Suprapubic skin (tissue), 4 donors: ENCODE measurements at places on chromosomes 3 and 15. TPM values are rescaled to one million over a fixed set of nuclear protein-coding genes. Genes with fewer than 3 reads are reported as not detected.

Gene ERICH6
- not detected for total RNA-seq

Gene CATSPER2
- total RNA-seq, result 4.2 TPM

Gene IGSF11
- 1.9 TPM for total RNA-seq

Gene NMNAT3
- total RNA-seq, result 25.3 TPM

Gene GOLGA6L7
- not detected for total RNA-seq

Gene ETV5
- total RNA-seq, result 19.5 TPM

Gene LARP6
- total RNA-seq, result 15.0 TPM

Gene HDC
- not detected for total RNA-seq

DNA sequence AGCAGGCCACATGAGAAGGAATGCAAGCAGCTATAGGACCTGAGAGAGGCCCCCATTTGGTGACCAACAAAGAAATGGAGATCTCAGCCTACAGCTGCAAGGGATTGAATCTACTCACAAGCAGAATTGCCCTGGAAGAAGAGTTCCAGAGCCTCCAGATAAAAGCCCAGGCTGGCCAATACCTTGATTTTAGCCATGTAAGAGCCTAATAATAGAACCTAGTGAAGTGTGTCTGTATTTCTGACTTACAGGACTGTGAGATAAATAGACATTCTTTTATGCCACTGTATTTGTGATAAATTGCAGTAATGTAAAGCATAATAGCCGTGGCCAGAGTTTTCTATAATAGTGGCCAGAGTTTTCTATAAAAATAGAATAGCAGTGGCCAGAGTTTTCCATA lies 254.6 kb downstream of the PYDC2 start:
- no peak for DNase-seq

- DNase-seq, result no peak
Observed at GRCh38 chr3:155512175-155512866, 218.8 kb upstream of the STRIT1 start.

- no peak for DNase-seq
Observed at GRCh38 chr3:58591517-58592510, 14.6 kb upstream of the FAM107A start.

DNA sequence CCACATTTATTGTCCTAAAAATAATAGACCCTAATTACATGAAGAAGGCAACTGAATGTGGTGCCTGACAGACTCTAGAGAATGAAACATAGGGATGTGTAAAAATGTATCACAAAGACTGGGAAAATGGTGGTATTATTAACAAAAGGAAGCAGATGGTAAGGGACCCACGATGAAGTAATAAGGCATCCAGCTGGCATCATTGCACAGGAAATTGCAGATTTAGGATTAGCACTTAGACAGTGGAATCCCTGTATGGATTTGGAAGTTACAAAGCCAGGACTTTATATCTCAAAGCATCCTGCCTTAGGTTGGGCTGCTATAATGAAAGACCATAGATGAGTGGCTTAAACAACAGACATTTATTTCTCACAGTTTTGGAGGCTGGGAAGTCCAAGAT lies 104.3 kb downstream of the PPM1L start:
- no peak for DNase-seq

DNA sequence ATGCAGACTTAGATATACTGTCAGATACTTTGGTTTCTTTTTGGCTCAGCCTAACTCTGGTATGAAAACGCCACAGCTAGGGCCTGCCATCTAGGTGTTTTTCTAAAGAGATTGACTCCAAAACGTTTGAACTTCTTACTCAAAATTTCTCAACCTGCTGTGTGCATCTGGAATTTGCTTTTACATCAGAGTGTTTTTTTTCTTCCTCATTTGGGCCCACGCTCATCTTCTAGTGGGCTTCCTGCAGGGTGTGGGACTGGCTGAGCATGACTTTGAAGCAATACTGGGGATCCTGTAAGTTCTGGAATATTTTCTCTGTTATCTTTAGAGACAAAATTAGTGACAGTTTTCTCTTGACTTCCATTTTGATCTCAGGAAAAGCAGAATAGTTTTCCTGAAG lies 117.8 kb downstream of the NR1D2 start:
- no peak for DNase-seq

DNA sequence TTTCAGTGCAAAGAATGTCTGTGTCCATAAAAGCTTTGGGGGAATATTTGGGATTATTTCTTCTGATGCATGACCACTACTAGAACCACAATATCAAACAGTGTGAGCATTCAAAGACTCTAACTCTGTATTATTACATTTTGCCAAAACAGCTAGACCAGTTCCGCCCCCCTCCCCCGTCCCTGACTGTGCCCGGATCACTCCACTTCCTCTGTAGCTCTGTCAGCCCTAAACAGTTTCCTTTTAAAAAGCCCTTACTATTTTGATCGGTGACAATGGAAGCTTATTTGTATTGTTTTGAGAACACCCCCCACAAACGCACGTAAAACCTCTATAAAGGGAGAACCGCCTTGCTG lies 36.6 kb upstream of the EPHB3 start:
- no peak for DNase-seq

- DNase-seq, result no peak
Observed at GRCh38 chr3:126051741-126052140, 32.2 kb downstream of the SLC41A3 start.

- no peak for DNase-seq
Observed at GRCh38 chr3:15405448-15406050, 21.8 kb downstream of the METTL6 start.

GRCh38 chr3:61875976-61876671 lies 314.8 kb downstream of the PTPRG start:
- DNase-seq, result no peak

DNA sequence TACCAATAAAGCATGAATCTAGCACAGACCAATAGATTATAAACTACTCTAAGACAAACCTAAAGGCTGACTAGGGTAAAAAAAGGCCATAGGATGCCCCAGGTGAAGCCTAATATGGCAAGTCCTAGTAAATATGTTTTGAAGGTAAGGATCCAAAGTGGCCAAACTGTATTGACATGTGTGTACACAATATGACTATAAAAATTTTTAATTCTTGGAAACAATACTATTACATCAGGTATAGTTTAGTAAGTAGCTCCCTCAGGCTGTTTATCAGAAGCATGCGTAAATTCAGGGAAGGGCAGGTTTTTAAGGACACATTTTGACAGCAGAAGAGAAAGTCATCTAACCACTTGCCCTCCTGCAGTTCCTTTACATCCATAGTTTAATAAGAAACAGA lies 18.8 kb downstream of the GNB4 start:
- DNase-seq, result no peak
